Osteocyte (in vitro differentiated cells): ENCODE measurements at places on chromosomes 4 and X.

GRCh38 chr4:90888571-90888970, 761.4 kb downstream of the CCSER1 start:
- no peak for DNase-seq

DNA sequence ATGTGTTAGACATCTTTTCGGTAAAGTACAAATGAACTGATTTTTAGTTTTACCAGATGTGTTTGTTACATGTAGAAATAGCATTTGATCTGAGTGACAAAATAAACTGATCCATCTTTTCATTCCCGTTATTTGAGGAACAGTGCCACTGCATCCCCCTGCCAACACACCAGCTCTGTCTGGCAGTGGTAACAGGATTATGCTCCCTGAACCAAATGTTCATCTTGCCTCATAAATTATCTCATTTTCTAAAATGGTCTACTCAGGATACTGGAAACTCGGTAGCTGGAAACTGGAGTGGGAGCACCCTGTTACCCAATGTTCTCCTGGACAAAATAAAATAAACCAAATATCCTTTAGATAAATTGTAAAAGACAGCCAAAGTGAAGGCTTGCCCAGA, 171.6 kb downstream of the FAT4 start:
- DNase-seq, result no peak

- DNase-seq, result no peak
These were observed 179.2 kb downstream of the SLC7A11 start for GRCh38 chr4:138062929-138063328.

GRCh38 chr4:126630230-126630629, 1002.5 kb upstream of the INTU start:
- DNase-seq, result no peak

DNA sequence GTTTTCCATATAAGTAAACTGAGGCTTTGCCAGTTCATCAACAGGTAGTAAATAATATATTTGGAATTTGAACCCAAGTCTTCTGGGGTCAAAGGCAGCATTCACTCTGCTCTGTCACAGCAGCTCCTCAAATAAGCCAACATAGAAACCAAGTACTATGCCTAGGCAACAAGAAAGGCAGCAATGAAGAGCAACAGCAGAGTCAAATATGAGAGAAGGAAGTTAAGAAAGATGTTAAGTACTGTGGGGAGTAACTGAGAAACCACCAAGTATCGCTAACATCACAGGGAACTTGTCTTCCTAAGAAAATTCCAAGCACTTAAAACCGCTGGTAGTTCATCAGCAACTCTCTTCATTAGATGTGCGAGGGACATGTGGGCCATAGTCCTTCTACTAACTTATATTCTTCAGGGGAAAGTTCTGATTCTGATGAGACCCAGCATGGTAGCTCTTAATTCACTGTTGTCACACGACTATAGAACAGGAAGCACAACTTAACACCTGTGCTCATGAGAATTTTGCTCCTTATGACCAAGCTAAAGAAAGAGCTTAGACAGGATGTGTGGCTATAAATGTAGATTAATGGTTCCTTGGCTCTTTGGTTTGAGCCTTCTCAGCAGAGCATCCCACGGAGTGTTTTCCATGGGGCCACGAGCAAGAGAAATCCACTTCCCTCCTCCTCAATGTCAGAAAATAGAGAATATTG, 107.8 kb downstream of the AR start:
- no peak for DNase-seq

- DNase-seq, result no peak
These were observed 55.1 kb upstream of the TNIP3 start for GRCh38 chr4:121219227-121219626.

DNA sequence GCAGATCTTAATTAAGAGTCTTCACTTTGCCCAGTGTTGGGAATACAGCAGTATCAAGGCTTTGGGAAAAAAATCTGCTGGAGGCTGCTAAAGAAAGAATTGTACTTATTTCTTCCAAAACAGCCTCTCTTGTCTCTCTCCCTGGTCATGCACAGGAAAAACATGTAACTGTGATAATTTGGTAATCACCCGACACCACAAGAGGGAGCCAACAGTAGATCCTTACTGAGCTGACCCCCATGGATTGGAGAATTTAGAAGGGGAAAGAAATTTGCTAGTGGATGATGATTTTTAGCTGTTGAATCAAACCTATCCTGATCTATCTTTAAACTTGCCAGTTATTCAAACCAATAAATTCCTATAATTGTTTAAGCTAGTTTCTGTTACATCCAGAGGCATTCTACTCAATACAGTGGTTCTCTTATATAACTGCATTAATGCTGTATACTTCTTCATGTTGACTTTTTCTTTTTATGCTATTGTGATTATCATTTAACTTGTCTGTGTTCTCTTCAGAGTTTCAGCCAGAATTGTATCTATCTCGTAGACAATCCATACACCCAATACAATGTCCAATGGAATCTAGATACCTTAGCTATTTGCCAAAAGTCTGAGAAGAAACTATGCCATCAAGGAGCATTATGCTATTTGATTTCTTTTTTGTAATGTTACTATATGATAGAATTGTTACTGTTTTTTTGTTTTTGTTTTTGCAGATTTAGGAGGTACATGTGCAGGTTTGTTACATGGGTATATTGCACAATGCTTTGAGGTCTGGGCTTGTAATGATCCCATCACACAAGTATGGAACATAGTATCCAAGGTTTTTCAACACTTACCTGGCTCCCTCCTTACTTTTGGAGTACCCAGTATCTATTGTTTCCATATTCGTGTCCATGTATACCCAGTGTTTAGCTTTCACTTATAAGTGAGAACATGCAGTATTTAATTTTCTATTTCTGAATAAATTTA, 31.3 kb upstream of the ARHGEF38 start:
- no peak for DNase-seq

DNA sequence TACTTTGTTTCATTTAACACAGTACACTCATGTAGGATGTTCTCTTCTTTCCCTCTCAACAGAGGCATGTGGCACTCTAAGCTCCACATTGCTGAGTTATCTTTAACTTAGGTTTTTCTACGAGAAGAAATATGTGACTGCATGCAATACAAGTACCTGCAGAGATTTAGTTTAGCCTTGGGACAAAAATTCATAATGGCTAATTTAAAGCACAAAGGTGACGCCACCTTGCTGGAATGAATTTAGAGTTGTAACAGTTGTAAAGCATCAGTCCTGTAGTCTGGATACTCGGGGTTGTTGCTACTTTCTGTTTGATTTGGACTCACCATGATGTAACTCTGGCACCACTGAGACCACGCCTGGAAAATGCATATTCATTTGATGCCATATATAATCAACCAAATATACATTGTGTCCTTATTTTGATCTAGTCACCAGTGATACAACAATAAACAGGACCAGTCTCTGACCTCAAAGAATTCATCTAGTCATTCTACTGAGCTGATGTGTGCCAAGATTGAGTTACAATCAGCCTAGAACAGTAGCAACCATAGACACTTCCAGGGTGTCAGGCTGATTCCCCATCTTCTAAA, 451.0 kb upstream of the ZFP42 start:
- DNase-seq, result no peak

DNA sequence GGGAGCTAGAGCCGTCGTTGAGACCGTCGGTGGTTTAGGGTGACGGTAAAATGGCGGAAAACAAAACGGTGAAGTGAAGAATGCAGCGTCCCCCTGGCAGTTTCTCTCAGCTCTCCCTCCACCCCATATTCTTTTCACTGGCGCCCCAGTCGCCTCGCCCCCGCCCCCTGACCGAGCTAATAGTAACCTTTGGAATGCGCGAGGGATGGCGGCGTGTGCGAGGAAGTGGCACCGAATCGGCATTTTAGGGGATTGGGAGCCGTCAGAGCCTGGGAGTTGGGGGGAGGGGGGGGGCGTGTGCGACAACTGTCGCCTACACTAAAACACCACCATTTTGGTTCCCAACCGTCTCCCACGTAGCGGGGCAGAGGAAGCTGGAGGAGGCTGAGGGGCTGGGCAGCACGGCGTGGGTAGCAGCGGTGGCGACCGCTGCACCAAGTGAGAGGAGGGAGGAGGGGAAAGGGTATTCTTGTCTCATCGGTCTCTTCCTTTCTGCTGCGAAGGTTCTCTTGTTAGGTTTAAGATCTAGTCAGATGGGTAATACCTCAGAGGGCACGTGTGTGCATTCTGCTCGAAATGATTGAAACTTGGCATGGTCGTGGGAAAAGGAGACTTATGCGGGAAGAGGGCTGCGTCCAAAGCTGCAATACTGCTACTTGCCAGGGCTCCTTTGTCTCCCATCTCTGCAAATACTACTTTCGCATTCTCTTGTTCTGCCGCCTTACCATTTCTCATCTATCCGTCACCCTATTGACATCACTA, 840 bp downstream of the ZNF711 start:
- no peak for DNase-seq
